ENCODE measurements at places on chromosomes 1 and 21. TPM values are rescaled to one million over a fixed set of nuclear protein-coding genes. Genes with fewer than 3 reads are reported as not detected.

The LRRC3 gene
- 0.80 TPM for total RNA-seq

The IL19 gene
- not detected for total RNA-seq

The SH2D5 gene
- 0.13 TPM for total RNA-seq

The PDPN gene
- total RNA-seq = not detected

GRCh38 chr1:78681265-78681664, 31.6 kb downstream of the IFI44 start:
- no peak for DNase-seq
- no peak overlapping the region for H3K27ac ChIP-seq
- H3K4me1 ChIP-seq = no peaks in the 10 kb centered on the region
- no peaks in the 10 kb centered on the region for H3K36me3 ChIP-seq
- no peak overlapping the region for H3K4me3 ChIP-seq
- H3K27me3 ChIP-seq = no peaks in the 10 kb centered on the region

DNA sequence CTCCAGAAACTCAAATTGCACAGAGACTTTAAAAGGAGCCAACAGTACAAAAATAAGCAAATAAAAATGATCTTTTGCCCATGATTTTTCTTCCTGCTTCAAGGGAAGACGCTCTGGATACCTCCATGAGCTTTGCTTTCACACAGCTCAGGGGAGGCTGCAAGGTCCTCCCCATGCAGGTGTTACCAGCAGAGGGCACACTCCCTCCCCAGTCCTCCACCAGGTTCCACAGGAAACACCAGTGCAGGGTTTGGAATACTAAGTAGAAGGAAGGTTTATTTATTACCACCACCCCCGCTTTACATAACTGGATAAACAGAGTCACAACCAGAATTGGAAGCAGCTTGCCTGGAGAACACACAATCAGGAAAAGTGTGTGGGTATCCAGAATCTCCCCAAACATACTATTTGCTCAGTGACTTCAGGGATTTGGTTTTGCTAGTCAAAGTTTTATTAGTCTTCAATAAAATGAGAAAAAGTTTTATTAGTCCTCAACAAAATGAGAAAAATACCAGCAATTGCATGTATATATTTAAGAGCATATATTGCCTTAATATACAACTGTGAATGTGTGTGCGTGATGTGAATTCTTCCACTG, 37.3 kb downstream of the HSD3B1 start:
- H3K27ac ChIP-seq = no peak overlapping the region
- DNase-seq = no peak
- H3K4me3 ChIP-seq = no peak overlapping the region
- H3K4me1 ChIP-seq = no peaks in the 10 kb centered on the region
- H3K27me3 ChIP-seq = no peaks in the 10 kb centered on the region
- no peaks in the 10 kb centered on the region for H3K36me3 ChIP-seq

DNA sequence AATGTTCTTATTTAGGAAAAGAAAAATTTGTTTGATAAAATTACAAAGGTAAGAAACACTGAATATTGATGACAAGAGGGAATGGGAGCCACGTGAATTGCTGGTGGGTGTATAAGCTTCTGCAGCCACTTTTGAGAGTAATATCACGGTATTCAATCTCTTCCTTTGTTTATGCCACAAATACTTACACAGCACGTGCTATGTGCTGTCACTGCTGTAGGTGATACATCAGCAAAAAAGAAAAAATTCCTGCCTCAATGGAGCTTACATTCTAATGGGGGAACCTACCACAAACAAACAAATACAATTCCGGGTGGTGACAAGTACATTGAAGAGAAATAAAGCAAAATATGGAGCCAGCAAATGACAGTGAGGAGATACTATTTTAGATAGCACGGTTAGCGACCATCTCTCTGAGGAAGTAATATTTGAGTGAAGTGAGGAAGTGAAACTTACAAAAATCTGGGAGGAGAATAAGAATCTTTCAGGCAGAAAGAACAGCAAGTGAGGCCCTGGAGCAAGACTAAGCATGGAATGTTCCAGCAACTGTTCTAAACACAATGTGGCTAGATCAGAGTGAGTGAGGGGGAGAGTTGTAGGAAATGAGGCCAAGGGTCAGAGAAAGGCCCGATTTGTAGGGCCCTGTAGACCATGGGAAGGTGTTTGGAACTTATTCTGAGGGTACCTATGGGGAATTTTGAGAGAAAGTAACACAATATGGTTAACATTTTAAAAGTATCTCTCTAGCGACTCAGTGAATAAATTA, 2.6 kb upstream of the FCRLB start:
- H3K36me3 ChIP-seq = no peaks in the 10 kb centered on the region
- DNase-seq = no peak
- no peak overlapping the region for H3K27ac ChIP-seq
- no peak overlapping the region for H3K4me3 ChIP-seq

- no peak for DNase-seq
- H3K36me3 ChIP-seq = no peaks in the 10 kb centered on the region
- H3K27ac ChIP-seq = no peak overlapping the region
- H3K27me3 ChIP-seq = no peaks in the 10 kb centered on the region
- H3K4me3 ChIP-seq = no peak overlapping the region
Observed at GRCh38 chr1:68320349-68320748, 88.0 kb upstream of the WLS start.

GRCh38 chr1:232450615-232451014, 179.3 kb downstream of the SIPA1L2 start:
- DNase-seq = no peak
- no peak overlapping the region for H3K27ac ChIP-seq
- no peaks in the 10 kb centered on the region for H3K36me3 ChIP-seq
- H3K4me1 ChIP-seq = no peaks in the 10 kb centered on the region
- no peak overlapping the region for H3K4me3 ChIP-seq

GRCh38 chr1:243562473-243562872, 287.6 kb downstream of the AKT3 start:
- no peak for DNase-seq
- H3K27ac ChIP-seq = no peak overlapping the region

DNA sequence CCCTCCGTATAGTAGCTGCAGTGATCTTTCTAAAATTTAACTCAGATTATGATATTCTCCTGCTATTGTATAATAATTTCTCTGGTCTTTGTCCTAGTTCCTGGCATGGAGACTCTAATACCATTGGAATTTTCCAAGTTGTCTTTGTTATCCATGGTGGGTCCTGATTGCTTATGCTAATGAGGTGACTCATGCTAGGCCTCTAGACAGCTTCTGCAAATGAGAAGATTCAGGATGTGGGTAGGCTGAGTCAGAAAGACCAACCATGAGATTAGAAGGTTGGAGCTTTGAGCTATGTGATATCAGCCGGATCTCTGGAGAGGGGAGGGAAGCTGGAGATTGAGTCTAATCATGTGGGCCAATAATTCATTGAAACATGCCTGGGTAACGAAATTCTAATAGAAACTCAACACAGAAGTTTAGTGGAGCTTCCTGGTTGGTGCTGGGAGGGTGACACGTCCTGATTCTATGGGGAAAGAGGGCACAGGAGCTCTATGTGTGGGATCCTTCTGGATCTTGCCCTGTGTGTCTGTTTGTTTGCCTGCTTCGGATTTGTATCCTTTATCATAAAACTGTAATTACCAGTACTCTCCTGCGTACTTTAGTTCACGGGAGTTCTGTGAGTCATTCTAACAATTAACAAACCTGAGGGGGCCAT, 73.2 kb upstream of the CNIH3 start:
- DNase-seq = no peak
- H3K4me3 ChIP-seq = no peak overlapping the region
- H3K36me3 ChIP-seq = no peaks in the 10 kb centered on the region
- H3K27me3 ChIP-seq = no peaks in the 10 kb centered on the region

DNA sequence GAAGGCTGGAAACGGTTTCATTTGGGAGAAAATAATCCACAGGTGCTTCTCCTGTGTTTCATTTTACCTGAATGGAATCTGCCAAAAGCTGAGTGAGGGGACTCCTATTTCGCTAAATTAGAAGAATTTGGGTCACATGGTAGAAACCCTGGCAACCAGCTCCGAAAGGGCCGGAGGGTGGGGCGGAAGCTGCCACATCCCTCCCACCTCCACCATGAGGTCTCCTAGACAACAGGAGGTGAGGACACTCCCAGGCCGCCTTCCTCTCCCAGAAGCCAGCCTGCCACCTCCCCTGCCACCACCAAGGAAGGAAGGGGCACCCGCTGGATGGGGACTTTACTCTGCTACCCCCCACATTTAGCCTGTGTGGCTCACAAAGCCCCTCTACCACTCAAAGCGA, 199.9 kb upstream of the ZC3H12A start:
- H3K36me3 ChIP-seq = no peaks in the 10 kb centered on the region
- no peaks in the 10 kb centered on the region for H3K4me1 ChIP-seq
- H3K27ac ChIP-seq = no peak overlapping the region
- H3K4me3 ChIP-seq = no peak overlapping the region

DNA sequence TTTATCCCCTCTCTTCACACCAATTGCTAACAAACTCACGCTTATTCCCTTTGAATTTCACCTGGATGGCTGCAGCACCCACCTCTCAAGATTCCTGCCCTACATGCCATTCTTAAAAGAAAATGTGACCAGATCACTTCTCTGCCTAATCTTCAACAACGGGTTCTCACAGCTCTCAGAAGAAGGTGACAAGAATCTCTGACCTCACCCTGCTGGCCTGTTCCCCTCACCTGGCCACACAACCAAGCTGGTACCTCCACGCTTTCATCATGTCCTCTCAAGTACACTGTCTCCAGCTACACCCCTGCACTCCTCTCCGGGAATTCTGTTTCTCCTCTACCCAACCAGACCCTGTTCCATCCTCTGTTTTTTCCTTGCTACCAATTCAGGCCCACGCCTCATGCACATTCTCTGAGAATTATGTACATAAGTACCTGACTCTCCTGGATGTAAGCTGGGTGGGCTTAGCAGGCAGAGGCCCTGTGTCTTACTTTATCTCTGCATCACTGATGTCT, 5.9 kb upstream of the LSS start:
- DNase-seq = no peak
- H3K4me1 ChIP-seq = peaks cover 23% of the 10 kb centered on the region
- H3K36me3 ChIP-seq = peaks cover 40% of the 10 kb centered on the region
- H3K27ac ChIP-seq = no peak overlapping the region
- H3K4me3 ChIP-seq = no peak overlapping the region

DNA sequence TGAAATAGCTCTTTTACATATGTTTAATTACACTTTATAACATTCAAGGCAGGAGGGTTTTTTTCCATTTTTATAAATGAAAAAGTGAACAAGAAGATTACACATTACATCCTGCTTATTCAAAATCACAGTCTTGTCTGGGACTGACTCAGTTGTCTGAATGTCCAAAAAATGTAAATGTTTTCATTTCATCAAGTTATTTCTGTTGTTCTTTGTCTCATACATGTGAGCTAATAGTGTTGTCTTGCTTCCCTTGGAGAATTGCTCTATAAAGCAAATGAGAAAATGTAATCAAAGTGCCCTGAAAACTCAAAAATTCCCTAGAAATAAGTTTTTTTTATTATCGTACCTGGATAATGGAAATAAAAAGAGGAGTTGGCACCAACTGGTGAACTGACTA, 242.9 kb downstream of the GRIK1 start:
- no peaks in the 10 kb centered on the region for H3K4me1 ChIP-seq
- no peaks in the 10 kb centered on the region for H3K27me3 ChIP-seq
- no peak for DNase-seq
- H3K36me3 ChIP-seq = no peaks in the 10 kb centered on the region
- no peak overlapping the region for H3K4me3 ChIP-seq
- no peak overlapping the region for H3K27ac ChIP-seq

GRCh38 chr1:28751315-28752060, 14.7 kb downstream of the YTHDF2 start:
- H3K27me3 ChIP-seq = no peaks in the 10 kb centered on the region
- H3K36me3 ChIP-seq = peaks cover 7% of the 10 kb centered on the region
- H3K27ac ChIP-seq = no peak overlapping the region
- H3K4me3 ChIP-seq = no peak overlapping the region
- no peak for DNase-seq
- H3K4me1 ChIP-seq = peaks cover 96% of the 10 kb centered on the region

DNA sequence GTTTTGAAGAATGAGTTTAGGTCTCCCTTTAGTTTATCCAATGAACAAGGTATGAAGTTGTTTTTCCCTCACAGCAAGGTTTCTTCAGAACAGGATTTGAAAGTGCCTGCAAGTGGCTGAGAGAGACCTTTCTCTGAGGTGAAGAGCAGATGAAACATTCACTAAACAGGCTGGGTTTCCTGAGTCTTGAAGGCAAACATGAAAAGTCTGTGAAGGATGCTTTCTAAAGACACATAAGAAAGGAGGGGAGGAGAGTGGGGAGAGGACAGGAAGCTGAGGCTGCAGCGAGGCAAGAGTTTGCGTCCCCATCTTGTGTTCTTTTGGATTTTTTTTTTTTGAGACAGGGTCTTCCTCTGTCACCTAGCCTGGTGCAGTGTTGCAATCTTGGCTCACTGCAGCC, 95.7 kb upstream of the SIM2 start:
- no peaks in the 10 kb centered on the region for H3K27me3 ChIP-seq
- DNase-seq = no peak
- peaks cover 8% of the 10 kb centered on the region for H3K4me1 ChIP-seq
- no peak overlapping the region for H3K4me3 ChIP-seq
- no peaks in the 10 kb centered on the region for H3K36me3 ChIP-seq
- no peak overlapping the region for H3K27ac ChIP-seq

DNA sequence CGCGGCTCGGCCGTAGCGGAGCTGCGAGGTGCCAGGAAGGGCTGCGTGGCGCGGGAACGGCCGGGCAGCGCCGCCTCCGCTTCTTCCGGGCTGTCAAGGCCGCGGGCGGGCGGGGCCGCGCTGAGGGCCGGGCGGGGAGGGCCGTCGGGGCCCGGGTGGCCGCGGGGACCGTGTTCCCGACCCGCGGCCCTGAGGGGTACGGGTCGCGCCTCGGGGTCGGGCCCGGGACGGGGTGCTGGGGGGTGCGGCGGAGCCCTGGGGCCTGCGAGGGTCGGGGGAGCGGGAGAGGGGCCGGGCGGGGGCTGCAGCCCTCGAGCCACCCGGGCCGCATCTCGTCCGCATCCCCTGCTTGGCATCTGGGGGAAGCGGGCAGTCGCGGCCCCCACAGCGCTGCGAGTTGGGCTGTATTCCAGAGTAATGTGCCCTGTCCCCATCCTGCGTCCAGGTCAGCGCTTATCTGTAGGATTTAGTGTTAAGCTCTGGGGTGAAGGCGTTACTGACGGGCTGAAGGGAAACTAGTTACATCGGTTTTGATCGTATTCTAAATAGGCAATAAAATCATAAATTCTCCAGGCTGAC, 379 bp downstream of the RER1 start:
- DNase-seq = no peak
- H3K4me3 ChIP-seq = peak overlapping the region; percentile 68
- H3K27me3 ChIP-seq = no peaks in the 10 kb centered on the region
- peaks cover 34% of the 10 kb centered on the region for H3K4me1 ChIP-seq
